ENCODE measurements at places on chromosomes 5 and 9.

DNA sequence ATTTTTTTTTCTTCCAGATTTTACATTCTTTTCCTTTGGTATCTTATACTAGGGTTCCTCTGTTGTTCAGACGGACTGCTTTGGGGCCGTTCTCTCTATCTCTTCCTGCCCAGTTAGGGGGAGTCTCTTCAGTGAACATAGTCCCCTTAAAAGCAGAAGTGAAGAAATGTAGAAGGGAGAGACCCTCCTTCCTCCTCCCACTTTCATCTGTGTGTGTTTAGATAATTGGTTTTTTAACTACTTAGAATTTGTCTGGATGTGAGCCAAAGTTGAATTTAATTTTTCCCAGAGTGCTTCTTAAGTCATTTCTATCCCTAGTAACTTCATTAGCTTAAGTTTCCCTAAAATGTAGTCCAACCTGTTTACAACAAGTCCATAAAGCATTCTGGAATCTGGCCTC, 167.5 kb downstream of the HACD4 start:
- no peak for DNase-seq

DNA sequence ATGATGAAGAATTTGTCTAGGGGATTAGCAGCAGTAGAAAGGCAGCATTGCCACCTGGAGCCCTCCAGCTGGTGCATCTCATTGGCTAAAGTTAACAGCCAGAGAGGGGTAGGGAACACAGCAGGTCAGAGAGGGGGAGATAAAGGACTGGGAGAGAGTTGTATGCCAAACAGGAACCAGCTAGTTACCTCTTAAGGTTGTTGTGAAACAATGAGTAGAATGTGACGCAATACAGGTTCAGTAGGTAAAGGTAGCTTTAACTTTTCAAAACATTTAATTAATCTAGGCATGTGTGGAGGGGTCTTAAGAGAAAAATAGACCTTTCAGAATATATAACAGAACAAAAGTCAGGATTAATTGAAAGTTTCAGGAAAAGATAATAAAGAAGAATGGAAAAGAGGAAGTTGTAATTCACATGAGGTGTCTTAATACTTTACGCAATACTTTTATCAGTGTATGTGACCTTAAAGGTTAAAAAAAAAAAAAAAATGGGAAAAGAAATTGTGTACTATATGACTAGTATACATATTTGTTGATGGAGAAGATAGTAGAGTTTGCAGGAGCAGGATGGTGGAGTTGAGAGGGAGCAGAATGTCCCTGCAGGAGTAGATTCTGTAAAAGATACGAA, 14.3 kb downstream of the FBXO38 start:
- DNase-seq: no peak

DNA sequence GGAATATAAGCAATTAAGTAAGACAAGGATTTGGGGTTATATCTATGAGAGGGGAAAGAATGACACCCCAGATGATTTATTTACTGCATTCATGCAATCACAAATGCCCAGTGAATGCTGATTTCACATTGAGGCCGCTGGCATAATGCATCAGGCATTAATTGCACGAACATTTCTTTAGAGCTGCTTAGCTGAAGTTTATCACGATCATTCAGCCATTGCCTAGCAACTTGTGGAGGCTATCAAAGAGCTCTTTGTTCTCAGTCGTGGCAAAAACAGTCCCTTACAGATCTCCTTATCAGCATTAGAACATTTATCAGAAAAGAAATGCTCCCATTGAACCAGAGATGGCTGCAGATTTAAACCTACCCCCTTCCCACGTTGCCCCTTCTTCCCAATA, 88.7 kb upstream of the PRRC1 start:
- DNase-seq: no peak

- no peak for DNase-seq
These were observed 456.8 kb upstream of the CDH6 start for GRCh38 chr5:30736669-30737068.

GRCh38 chr9:90787771-90788460, 13.7 kb upstream of the SYK start:
- no peak for DNase-seq

GRCh38 chr5:135952683-135953082, 2.1 kb downstream of the LECT2 start:
- no peak for DNase-seq

- DNase-seq: no peak
These were observed 1429.3 kb downstream of the EFNA5 start for GRCh38 chr5:106241409-106241808.

- DNase-seq: no peak
These were observed 369.8 kb downstream of the CSNK1G3 start for GRCh38 chr5:123881759-123882244.
